Activated CD4-positive, alpha-beta T cell treated with anti-CD3 and anti-CD28 coated beads, Interleukin-2, amount 10 ng/mL, durations not matched to agents 24 days and 14 days (primary cell): ENCODE measurements at places on chromosomes 5 and 9. TPM values are rescaled to one million over a fixed set of nuclear protein-coding genes. Genes with fewer than 3 reads are reported as not detected.

The FAM153A gene
- total RNA-seq = 12.8 and 13.1 TPM in 2 replicates

The CARTPT gene
- not detected in 2 replicates for total RNA-seq

The FBP2 gene
- total RNA-seq = not detected in 2 replicates

DNA sequence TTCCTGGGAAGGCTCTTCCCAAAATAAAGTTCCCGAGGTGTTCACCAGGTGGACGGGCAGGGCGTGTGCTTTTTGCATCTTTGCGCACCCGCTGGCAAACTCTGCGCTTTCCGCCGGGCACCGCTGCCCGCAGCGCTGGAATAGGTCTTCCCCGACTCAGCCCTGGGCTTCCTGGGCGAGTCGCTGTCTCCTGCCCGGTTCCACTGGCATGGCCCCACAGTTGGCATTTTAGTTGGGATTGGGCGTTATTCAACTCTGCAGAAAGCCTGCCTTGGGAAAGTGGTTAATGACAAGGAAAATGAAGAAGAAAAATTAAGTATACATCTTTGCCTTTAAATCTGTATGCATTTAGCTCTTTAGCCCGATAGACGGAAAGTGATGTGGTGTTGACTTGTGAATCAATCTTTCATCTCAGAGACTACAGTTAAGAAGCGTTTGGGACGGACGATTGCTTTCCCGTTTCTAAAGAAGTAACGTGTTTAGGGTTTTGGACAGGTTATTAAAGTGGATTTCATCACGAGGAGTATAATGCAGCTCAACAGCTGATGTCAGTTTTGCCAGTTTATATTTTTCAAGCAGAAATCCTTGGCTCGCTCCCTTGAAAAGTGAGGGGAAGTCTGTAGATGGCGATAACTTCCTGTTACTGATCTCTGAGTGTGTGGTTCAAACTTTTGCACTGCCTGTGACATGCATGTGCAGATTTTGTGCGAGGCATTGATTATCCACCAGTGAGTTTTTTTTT is 946 bp downstream of the ADCY2 start:
- H3K36me3 ChIP-seq = peaks cover 2% of the 10 kb centered on the region
- no peak overlapping the region for H3K4me3 ChIP-seq
- H3K27ac ChIP-seq = no peak overlapping the region
- DNase-seq = no peak
- peaks cover 38% of the 10 kb centered on the region for H3K27me3 ChIP-seq
